ENCODE measurements at places on chromosomes 1 and 21.

DNA sequence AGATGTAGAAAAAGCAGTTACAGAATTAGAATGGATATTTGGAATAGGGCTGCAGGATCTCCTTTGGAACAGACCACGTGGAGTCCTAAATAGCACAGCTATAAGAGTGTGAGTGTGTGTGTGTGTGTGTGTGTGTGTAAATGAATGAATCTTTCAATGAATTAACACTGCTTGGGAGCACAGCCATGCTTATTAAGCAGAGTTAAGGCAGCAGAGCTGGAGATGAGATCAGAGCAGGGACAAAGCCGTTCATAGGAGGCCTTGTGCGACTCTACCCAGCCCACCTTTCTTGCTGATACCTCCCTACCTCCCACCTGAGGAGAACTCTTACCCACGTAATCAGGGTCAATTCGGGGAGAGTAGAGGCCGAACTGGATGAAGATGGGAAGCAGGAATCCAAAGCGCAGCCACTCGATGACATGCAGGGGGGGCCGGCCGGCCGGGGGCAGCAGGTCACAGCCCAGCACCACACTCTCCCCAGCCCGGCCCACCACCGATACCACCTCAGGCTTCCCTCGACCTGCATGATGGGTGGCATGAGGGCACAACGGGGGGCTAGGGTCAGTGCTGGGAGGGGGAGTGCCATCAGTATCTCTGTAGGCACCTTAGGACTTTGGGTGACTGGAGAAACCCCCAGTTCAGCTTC, 2.7 kb downstream of the IGSF9 start:
- no peak for DNase-seq

DNA sequence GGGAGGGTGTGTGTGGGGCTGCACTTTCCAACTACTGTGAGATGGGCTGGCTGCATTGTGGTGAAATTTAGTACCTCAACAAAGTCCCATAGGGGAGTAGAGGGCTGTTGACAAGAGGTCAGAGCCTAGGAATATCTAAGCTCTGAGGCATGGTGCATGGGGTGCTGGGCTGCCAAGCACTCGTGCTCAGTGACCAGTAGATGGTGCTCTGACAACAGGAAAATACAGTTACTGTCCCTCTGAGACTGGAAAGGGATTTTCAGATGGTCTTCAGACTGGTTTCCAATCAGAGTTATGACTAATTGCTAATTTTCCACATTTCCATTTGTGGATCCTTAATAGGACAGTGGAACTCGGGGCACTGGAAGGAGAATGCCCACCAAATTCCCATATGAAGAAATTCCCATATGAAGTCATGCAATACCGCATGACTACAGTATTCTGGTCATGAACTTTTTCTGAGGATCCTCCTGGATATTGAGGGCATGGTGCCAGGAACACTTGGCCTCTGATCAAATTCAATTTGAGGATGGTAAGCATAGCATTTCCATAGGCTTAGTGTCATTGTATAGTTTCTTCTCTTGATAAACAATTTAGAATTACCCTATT, 4.1 kb upstream of the CACNA1E start:
- no peak for DNase-seq

DNA sequence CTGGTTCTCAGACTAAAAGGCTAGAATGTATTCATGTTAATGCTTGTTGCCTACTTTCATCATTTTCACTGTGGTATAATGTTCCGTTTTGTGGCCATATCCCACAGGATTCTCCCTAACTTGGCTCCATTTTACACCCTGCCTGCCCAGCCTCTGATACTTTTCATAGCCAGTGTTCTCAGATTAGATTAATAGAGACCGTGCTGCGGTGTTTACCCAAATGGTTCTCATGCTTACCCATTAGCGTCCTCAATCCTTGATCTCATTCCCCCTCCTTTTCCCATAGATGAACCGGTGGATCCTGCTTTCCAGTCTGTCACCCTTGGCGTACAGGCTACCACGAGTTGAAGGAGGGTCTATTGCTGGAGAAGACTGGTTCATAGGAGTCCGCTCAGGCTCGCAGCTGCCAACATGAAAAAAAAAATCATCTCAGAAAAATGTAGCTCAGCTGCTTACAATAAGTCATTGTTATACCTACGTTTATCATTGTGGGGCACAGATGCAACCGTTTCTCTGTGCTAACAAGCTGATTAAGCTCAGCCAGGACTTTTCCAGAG, 78.7 kb downstream of the SETD4 start:
- no peak for DNase-seq

DNA sequence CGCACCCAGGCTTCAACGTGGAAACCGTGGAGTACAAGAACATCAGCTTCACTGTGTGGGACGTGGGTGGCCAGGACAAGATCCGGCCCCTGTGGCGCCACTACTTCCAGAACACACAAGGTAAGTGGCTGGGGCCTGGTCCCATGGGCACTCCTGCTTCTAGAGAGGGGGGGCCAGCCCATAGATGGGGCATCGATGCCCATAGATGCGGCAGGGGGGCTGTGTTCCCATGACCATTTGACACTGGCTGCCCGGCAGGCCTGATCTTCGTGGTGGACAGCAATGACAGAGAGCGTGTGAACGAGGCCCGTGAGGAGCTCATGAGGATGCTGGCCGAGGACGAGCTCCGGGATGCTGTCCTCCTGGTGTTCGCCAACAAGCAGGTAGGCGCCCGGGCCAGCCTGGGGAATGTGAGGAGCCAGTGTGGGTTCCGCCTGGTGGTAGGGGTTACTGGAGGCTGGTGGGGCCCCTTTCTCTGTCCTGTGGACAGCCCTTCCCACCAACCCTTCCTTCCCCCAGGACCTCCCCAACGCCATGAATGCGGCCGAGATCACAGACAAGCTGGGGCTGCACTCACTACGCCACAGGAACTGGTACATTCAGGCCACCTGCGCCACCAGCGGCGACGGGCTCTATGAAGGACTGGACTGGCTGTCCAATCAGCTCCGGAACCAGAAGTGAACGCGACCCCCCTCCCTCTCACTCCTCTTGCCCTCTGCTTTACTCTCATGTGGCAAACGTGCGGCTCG, 5.6 kb downstream of the C1orf35 start:
- no peak for DNase-seq

GRCh38 chr1:11062965-11063401, 3.2 kb upstream of the SRM start:
- DNase-seq = no peak

DNA sequence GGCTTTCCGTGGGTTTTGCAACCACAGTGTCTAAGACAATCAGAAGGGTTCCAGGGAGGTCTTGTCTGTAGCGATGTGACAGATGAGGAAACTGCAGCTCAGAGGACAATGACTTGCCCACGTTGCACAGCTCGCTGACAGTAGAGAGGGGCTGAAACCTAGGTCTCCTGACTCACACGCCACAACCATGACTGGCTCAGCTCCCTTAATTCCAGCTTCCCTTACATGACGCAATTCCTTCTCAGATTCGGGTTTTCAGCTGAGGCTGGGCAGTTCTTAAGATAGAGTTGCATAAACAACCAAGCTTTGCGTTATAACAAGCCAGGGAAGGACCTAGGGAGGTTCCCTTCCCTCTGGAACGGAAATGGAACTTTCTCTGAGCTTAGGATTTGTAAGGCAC, 36.3 kb downstream of the DHCR24 start:
- DNase-seq = no peak

DNA sequence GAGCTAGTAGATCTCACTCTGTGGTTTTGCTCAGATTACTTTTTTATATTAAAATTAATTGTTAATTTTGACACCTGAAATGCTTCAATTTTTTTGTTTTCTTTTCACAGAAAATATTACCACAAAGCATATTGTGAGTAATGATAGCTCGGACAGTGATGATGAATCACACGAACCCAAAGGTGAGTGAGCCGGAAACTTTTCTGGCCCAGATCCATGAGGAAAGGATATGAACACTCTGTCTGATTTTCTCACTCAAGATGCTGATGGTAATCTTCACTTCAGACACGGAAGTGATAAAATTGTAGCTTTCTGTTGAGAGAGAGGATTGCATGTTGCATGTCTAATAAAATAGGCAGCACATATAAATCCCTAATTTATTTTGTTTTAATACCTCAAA, 121.8 kb downstream of the PLA2G4A start:
- DNase-seq = no peak
